ENCODE measurements at places on chromosomes 6 and 20.

GRCh38 chr6:72212686-72213085 is 326.3 kb downstream of the RIMS1 start:
- no peak for DNase-seq

- no peak for DNase-seq
Measured at GRCh38 chr6:73932866-73933265, 236.9 kb downstream of the CD109 start.

DNA sequence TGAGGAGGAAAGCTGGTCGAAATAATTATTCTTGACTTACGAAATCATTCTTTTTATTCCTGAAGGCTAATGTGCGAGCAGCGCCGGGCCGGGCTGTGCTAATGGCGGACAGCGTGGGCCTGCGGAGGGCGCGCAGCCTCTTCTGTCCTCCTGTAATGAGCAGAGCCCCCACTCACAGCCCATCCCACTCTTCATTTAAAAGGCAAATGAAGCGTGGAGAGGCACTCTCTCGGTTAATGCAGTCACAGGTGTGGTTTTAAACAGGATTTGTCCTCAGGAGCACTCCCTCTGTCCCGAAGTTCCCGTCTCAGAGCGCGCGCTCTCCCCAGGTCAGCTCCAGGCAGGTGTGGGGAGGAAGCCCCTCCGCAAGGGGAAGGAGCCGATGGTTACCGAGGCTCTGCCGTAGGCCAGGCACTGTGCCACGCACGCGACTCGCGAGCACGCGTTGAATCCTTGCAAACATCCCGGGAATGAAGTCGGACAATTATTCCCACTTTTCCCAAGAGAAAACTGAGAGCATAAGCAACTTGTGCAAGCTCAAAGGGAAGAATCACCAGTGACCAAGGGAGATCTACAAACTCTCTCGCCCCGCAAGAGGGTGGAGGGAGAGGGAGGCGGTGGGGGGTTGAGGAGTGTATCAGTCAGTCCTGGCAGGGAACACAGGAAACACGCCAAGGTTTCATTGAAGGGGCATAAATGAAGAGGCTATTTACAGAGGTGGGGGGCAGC is 35.5 kb upstream of the ZFAND3 start:
- DNase-seq: peak; percentile 19

DNA sequence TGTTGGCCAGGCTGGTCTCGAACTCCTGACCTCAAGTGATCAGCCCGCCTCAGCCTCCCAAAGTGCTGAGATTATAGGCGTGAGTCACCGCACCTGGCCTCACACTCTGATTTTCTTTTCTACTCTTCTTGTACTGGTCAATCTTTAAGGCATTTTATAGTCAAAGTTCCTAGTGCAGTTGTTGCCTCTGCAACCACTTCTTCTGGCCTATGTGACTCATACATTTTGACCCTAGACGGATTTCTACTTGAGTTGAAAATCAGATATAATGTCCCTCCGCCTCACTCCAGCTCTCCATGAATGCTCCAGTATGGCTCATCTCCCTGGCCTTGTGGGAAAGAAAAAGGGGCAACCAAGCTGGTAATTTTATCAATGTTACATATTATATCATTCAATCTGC is 42.4 kb downstream of the TNFRSF21 start:
- DNase-seq: no peak

GRCh38 chr6:151475653-151476523 is 17.9 kb upstream of the CCDC170 start:
- peak; percentile 26 for DNase-seq

DNA sequence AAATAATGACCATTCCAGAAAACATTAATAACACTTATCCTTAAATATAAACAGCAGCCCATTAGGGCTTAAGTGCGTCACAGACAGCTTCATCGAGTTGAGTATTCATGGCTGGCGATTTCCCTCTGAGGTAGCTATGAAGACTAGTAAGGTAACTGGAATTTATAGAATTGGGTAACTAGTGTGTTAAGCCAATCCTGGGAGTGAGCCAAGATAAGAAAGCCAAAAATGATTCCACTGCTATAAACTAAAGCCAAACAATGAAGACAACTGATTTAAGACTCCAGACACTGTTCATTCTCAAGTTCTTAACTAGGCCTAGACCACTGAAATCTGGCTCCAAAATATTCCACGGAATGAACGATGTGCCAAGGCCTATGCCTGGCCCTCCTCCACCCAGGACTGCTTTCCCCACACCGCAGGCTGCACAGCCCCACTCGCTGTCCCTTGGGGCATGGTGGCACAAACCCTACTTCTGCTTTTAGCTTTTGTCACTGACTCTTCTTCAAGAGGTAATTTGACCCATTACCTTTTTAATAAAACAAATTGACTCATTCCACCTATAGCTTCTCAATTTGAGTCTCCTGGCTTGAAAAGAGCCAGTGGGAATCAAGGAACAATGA is 66.0 kb downstream of the BLOC1S5 start:
- DNase-seq: no peak

DNA sequence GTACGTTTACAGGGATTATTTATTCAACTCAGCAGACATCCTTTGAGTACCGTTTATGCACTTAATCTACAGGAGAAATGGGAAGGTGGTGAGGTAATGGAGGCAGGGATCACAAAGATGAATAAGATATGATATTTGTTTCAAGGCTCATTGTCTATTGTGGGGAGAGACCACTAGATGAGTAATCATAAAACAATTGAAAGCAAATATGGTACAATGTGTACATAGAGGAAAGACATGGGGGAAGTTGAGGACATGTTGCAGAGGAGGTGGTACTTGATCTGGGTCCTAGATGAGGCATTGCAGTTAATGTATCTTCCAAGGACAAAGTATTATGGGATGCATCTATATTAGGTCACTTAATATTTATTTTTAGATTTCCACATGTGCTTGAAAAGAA is 13.7 kb upstream of the CDC5L start:
- DNase-seq: no peak

GRCh38 chr20:51042064-51042463 is 19.2 kb upstream of the KCNG1 start:
- DNase-seq: no peak

DNA sequence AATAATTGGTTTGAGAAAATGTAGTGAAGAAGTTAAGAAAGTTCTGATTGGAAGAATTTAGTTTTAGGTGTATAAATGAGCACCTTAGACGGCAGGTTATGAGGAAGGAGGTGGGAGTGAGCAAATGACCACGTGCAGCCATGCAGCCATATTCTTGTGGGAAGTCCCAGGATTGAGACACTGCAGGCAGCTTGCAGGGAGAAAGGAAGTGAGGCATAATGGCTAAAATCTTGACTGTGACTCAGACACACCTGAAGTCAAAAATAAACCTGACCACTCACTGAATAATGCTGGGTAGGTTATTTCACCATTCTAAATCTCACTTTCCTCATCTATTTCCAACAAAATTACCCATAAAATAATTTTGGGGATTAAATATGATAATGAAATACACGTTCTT is 16.6 kb downstream of the DSE start:
- no peak for DNase-seq

- no peak for DNase-seq
Measured at GRCh38 chr20:44963325-44964215, 2.7 kb upstream of the STK4 start.

- no peak for DNase-seq
Measured at GRCh38 chr6:142878407-142878806, 66.6 kb downstream of the HIVEP2 start.

DNA sequence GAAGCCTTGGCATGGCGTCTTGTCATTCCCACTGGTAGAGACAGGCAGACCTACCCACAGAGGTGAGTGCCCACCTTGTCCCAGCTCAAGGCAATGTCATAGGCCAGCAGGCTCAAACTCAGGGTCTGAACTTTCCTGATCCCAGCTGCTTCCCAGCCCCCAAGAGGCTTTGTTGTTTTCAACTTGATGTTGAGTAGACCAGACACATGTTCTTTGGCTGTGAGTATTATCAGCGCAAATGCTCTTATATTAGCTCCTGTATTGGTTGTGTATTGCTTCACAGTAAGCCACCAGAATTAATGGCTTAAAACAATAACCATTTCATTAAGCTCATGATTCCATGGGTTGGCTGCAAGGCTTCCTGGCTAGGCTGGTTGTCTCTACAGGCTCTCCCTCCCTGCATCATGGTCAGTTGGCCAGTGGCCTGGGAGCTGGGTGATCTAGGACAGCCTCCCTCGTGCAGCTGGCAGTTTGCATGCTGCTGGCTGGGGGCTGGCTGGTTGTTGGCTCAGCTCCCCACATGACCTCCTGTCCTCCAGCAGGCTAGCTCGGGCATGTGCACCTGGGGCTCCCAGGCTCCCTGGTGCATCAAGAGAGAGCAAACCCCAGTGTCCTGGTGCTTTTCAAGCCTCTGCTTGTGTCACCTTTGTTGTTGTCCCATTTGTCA is 21.6 kb downstream of the TOX2 start:
- DNase-seq: no peak

DNA sequence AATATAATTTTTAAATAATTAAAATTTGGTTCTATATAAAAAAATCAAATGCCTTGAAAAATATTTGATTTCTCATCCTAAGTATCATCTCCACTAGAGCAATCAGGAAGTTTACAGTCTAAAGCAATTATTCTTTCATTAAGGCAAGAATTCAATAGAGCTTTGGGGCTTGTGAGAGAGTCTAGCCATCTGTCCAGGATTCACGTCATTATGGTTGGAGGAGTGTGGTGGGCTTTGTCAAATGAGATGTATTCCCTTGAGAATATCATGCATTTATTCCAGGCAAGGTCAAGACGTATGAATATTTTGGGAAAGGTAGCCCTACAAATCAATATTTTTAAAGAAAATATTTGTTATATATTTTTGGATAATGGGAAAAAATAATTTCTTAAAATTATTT is 132.4 kb downstream of the ELOVL4 start:
- no peak for DNase-seq

DNA sequence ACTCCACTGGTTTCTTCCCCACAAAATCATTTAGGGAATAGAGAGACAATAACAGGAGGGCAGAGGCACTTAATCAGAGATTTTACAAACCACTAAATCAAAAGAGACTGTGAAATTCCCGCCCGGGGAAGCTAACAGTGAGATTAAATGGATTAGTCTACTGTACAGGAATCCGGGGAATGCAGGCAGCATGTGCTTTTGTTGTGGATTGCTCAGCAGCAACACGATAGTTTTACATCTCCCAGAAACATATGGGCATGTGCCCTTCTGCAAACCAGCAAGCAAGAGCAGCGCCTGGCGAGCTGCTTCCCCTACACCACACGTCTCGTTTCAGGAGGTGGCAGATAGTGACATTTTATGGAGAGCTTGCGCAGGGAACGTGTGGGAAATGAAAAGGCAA is 382.3 kb downstream of the CD83 start:
- no peak for DNase-seq

- DNase-seq: no peak
Measured at GRCh38 chr20:19735446-19735845, 22.6 kb upstream of the RIN2 start.

DNA sequence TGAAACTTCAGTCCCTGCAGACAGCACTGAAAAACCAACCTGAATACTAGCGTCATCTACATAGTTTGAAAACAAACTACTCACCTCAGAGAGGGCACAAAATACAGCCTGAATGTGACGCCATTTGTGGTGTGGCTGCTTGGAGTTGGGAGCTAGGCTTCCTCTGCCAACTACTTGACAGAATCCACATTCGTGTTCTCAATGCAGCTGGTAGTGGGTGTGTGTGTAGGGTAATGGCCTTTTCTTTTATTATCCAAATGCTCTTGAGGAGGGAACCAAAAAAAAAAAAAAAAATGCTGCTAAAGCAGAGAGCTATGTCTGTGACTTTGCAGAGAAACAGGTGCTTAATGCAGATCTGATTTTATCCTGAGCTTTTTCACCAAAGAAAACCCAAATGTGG is 207.8 kb downstream of the OTOR start:
- DNase-seq: no peak

GRCh38 chr20:5122873-5123260 is 3.1 kb upstream of the PCNA start:
- DNase-seq: no peak

- peak; percentile 66 for DNase-seq
Measured at GRCh38 chr6:63598049-63599036, 26.1 kb downstream of the LOC128125822 start.
